ENCODE measurements at places on chromosomes 2 and 18.

GRCh38 chr2:56313500-56313921 lies 129.7 kb downstream of the CCDC85A start:
- DNase-seq, result no peak

DNA sequence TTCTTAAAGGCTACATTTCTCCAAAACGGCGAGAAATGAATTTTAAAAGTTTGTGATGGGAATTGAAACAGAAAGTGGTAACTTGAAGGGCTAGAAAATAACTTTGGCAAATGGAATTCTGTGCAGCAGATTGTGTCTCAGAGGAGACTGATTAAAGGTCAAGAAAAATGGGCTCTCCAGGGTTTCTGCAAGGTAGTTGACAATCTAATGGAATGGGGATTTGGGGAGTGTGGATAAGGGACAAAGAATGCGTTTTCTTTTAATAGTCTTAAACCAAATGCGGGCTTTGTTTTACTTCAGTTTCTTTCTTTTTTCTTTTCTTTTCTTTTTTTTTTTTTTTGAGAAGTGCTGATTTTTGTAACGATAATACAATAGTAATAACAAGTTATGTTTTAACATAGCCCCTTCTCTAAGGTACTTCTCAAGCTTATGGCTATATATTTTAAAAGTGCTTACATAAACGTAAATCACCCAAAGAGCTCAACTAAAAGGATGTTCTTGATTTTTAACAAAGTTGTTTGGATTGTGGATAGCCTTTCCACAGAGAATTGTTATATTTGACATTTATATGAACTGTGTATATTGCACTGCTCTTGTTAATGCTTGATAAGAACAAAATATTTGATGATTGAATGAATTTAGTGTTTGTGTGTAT lies 36.6 kb downstream of the CAMKMT start:
- no peak for DNase-seq

GRCh38 chr18:50428531-50429206 lies 53.8 kb downstream of the SKA1 start:
- no peak for DNase-seq

DNA sequence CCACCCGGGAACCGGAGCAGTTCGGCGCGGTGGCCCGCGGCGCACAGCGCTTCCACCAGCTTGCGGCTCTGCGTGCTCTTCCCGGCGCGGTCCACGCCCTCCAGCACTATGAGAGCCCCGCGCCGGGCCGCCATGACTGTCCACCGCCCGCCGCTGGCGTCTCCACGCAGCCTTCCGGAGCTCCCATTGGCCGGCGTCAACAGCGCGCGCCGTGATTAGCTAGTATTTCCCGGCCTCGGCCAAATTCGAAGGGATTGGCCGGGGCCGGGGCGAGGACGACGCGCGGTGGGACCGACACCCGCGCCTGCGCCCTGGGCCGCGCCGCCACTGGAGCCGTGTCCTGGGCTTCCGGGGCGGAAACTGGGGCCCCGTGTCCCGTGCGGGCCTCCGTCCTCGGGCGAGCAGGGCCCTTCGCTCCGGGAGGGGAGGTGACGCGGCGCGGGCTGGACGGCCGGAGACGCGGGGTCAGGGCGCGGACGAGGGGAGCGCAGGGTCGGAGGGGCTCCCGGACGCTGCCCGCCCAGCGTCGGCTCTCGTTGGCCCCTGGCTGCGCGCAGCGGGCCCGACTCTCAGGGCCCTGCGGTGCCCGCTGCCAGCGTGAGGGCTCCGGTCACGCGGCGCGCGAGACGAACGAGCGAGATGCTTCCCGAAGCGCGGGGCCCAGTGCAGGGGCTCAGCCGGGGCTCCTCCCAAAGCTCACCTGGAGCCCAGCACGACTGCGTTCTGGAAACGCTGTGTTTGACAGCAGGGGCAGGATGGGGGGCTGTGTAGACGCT lies at the start of gene DTYMK:
TSS of gene DTYMK (minus strand) at position 166 of the 776 bp plus-strand sequence. CDS start at position 134, 32 bp downstream.
- peak; percentile 96 for DNase-seq

- DNase-seq, result no peak
Observed at GRCh38 chr2:150888337-150888736, 373.3 kb downstream of the RBM43 start.

GRCh38 chr18:26470011-26470637 lies 78.2 kb downstream of the KCTD1 start:
- no peak for DNase-seq

DNA sequence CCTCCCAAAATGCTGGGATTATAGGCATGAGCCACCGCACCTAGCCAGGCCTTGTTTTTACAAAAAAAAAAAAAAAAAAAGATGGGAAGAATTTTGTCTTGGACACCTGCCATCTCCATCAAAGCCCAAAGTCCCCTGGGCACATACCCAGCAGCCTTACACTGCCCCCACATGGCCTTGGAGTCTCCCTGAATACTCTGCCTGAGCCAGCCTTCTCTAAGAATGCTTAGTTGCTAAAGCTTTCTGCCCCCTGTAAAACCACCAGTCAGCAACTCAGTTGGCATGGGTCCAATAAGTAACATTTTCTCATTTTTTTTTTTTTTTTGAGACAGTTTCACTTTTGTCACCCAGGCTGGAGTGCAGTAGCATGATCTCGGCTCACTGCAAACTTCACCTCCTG lies 40.6 kb downstream of the SPC25 start:
- DNase-seq, result no peak

- DNase-seq, result no peak
Observed at GRCh38 chr18:79604205-79604912, 75.2 kb upstream of the CTDP1 start.
